ENCODE measurements at places on chromosomes 5 and 9. TPM values are rescaled to one million over a fixed set of nuclear protein-coding genes. Genes with fewer than 3 reads are reported as not detected.
A peak's percentile ranks its signal among the peaks of the same experiment; 100 is the strongest.

The FOXD4 gene
- total RNA-seq: 0.19 TPM

The SEC16A gene
- 25.3 TPM for total RNA-seq

- no peak for DNase-seq
These were observed 844 bp upstream of the MCCC2 start for GRCh38 chr5:71586052-71586940.

DNA sequence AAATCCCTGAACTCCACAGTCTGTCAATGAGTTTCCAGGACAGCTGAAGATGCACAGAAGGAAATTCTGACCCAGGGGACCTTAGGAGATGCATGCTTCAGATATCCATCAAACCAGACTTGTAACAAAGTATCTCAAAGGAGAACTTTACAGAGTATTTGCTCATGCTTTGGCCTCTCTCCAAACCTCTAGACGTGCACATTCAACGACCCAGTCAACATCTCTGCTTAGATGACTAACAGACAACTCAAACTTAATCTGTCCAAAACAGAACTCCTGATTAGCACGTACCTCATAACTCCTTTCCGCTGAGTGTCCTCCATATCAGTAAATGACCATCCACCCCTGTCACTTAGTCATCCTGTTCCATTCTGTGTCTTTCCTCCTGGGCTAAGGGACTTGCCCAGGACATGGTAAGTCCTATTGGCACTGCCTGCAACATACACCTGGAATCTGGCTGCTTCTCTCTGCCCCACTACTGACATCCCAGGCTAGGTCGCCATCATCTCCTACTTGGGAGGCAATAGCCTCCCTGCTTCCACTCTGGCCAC lies 107.4 kb downstream of the LMNB1 start:
- peak; percentile 71 for DNase-seq

DNA sequence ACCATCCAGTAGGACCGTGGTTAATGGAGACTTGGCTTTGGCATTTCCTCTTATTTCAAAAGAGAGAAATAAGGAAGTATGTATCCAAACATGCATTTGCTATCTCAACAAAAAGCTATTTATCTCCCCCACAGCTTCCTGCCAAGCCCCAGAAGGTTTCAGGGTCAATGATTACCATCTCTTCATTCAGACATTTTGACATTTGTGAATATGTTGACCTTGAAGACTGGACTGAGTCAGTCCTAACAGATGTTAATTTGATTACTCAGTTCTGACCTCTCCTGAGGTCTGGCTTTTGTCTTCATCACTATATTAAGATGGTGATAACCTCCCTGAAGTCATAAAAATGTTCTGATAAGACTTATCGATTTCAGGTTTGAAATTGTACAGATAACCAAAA lies 479.4 kb downstream of the AGTPBP1 start:
- no peak for DNase-seq

DNA sequence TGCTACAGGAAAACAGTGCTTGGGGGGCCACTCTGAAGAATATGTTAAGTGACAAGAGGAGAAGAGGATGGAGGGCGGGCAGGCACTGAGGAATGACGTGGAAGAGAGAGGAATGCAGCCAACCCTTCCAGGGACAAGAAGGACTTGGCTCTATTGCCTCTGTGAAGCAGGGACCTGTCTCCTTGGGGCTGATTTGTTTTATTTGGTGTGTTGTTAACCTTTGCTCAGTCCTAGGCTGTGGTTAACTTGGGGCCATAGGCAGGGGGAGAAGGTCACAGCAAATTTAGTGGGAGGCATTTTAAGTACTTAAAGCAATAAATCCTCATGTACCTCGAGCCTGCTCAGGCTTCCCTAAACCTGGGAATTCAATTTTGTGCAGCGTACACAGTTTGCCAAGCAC lies 39.9 kb downstream of the KIF4B start:
- no peak for DNase-seq

DNA sequence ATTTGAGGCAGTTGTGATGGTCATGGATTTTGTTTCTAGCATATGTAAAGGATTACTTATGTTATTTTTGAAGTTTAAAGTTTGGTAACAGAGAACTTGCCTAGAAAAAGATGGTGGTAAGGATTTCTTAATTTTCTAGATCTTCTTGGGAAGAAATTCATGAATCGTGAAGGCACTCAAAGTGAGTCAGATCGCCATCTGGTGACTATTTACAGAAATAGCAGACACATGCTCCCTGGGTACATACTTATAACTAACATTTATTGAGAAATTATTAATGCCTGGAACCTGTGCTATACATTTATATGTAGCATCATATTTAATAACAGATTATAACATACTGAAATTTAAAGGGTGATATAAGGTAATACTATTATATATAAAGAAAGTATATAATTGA lies 299.7 kb downstream of the IZUMO3 start:
- peak; percentile 1 for DNase-seq

- DNase-seq: peak; percentile 52
These were observed 12.3 kb upstream of the DPM2 start for GRCh38 chr9:127949827-127950512.

- DNase-seq: no peak
These were observed 89.1 kb upstream of the NFIB start for GRCh38 chr9:14403081-14403480.

DNA sequence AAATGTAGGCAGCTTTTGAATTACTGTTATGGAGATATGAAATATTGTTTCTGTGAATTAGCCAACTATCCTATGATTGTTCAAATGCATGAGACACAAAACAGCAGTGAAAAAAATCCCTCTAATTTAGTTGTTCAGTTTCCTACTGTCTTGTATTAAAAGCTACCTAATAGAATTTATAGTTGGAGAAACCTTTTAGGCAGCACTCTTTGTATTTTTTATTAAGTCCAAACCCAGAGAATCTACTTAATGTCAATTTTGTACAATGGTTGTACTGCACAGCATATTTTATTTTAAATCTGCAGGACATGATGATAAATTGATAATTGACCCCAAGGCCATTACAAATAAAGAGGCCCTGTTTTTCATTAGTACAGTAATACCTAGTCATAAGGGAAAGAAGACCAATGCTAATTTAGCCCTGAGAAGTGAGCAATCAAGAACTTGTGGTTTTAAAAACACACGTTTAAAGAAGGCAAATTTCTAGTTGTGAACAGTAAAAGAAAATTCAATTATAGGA lies 607.5 kb downstream of the ISL1 start:
- DNase-seq: no peak

All from myocyte (in vitro differentiated cells).